ENCODE measurements at places on chromosomes 12 and 14. TPM values are rescaled to one million over a fixed set of nuclear protein-coding genes. Genes with fewer than 3 reads are reported as not detected.

DNA sequence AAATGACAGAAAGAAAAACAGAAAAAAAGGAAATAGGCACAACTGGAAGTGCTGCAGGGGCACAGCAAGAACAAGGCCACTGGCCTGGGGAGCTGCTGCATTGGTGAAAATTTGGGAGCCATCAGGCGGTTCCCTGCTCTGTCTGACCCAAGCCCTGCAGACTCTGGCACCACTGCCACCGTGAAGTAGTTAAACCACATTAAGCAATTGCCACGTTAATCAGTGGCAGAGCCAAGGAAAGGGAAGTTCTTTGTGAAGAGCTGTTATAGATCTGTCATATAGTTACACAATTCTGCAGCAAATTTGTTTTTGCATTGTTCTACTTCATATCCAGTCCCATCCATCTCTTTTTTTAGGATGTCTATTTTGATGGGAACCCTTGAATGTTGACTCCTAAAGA is 915.3 kb downstream of the FSCB start:
- DNase-seq = no peak

The NINJ2 gene
- total RNA-seq = 16.1 TPM

The TSHR gene
- 0.15 TPM for total RNA-seq

GRCh38 chr12:4787965-4788364 is 67.8 kb downstream of the GALNT8 start:
- DNase-seq = no peak

The LTB4R2 gene
- 6.9 TPM for total RNA-seq

DNA sequence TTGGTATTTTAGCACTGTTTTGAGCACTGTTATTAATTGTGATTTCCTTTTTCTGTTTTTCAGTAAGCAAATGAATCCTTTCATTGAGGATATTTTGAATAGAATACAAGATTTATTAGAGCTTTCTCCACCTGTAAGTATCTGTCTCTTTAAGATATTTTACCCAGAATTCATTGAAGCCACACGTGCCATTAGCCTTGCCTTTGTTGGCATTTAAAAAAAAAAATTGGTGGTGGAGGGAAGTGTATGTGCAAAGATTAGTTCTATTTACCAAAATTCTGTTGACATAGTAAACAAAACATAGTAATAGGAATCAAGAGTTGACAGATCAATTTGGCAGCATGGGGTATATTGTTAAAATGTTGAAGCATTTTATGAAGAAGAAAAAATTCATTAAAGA is 23.8 kb downstream of the XPOT start:
- no peak for DNase-seq

DNA sequence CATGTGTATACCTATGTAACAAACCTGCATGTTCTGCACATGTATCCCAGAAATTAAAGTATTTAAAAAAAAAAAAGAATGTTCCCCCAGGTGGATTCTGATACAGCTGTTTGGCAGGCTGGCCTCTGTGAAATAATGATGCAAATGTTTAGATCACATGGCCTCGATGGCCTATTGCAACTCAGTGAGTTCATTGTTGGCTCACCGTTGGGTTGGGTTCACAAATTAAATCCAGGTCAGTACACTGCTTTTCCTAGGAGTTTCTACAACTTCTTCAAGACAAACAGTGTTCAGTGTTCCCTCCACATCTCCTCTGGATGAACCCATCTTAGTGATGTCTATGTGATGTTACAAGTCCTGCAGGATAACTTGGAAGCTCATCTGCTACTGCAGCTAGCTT is 58.3 kb upstream of the STXBP6 start:
- no peak for DNase-seq

GRCh38 chr12:20798554-20798953 is 12.0 kb upstream of the SLCO1B3 start:
- no peak for DNase-seq

The RIC8B gene
- total RNA-seq = 9.6 TPM

DNA sequence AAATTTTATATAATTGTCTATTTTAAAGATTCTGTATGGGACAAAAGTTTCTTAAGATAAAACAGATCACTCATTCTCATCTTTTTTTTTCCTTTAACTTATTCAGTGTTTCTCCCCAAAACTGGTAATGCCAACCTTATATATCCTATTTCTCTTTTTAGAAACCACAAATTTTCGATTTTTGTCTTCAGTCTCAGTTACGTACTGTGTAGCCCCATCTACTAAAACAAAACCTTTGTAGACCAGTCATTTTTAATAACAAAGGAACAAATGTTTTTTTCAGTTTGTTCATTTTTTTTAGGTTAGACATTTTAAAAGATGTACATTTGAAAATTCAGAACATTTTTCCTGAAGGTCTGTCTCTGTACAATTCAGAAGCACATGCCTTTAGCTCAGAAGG is 18.2 kb downstream of the PNMA1 start:
- DNase-seq = no peak

The FAM186B gene
- total RNA-seq = 1.2 TPM

The KTN1 gene
- total RNA-seq = 53.1 TPM

- DNase-seq = no peak
Measured at GRCh38 chr12:34208331-34209258, 186.3 kb downstream of the ALG10 start.

GRCh38 chr12:117067016-117067415 is 32.2 kb downstream of the TESC start:
- no peak for DNase-seq

GRCh38 chr12:85866986-85867776 is 6.9 kb upstream of the NTS start:
- DNase-seq = no peak

- DNase-seq = peak; percentile 67
Measured at GRCh38 chr14:64654246-64654900, 49.9 kb upstream of the PLEKHG3 start.

GRCh38 chr12:41277946-41278267 is 89.8 kb downstream of the PDZRN4 start:
- DNase-seq = no peak

GRCh38 chr14:102736956-102737355 is 40.3 kb upstream of the TRAF3 start:
- DNase-seq = no peak

- DNase-seq = no peak
Measured at GRCh38 chr12:92938638-92939037, 9.5 kb upstream of the EEA1 start.

GRCh38 chr12:120469450-120470149 is at the start of gene SRSF9:
Gene SRSF9 (minus strand): TSS chr12:120469748. CDS start chr12:120469609, 139 bp downstream.
- DNase-seq = peak; percentile 96

DNA sequence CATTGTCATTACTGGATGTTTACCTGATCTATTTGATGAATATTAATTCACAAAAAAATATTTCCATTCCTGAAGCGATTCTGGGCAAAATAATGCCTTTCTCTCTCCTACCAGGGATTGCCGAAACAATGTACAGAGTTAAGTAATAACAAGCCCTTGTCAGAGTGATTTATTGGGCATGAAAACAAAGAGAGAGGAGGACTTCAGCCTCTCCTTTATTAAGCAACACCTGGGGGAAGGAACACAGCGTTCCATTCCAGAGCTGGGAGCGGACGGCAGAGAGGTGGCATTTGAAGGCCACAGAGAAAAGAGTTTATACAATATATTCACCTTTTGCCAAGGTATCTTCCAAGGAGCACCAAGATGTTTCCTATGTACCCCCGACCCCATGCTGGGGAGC is 165.8 kb downstream of the KSR2 start:
- DNase-seq = peak; percentile 52

DNA sequence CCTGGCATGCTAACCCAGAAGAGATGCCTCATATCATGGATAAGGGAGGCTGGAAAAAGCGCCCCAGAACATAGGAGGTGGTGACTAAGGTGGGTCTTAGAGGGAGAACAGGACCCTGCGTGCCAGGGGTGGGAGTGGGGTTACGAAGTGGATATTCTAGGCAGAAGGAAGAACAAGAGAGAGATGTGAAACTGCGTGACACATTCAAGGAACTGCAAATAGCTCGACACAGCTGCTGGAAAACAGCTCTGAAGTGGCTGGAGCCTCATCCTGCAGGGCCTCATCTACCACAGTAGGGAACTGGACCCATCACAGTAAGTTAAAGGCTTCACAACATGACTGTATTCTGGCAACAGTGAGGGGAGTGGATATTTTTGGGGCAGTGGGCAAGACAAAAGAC is 61.1 kb downstream of the RNF34 start:
- no peak for DNase-seq

GRCh38 chr12:30826276-30826675 is 71.5 kb upstream of the CAPRIN2 start:
- peak; percentile 23 for DNase-seq

The TAMALIN gene
- 5.5 TPM for total RNA-seq

GRCh38 chr12:71940068-71940467 is 1.4 kb downstream of the TPH2 start:
- no peak for DNase-seq

The RPS6KL1 gene
- 4.6 TPM for total RNA-seq

DNA sequence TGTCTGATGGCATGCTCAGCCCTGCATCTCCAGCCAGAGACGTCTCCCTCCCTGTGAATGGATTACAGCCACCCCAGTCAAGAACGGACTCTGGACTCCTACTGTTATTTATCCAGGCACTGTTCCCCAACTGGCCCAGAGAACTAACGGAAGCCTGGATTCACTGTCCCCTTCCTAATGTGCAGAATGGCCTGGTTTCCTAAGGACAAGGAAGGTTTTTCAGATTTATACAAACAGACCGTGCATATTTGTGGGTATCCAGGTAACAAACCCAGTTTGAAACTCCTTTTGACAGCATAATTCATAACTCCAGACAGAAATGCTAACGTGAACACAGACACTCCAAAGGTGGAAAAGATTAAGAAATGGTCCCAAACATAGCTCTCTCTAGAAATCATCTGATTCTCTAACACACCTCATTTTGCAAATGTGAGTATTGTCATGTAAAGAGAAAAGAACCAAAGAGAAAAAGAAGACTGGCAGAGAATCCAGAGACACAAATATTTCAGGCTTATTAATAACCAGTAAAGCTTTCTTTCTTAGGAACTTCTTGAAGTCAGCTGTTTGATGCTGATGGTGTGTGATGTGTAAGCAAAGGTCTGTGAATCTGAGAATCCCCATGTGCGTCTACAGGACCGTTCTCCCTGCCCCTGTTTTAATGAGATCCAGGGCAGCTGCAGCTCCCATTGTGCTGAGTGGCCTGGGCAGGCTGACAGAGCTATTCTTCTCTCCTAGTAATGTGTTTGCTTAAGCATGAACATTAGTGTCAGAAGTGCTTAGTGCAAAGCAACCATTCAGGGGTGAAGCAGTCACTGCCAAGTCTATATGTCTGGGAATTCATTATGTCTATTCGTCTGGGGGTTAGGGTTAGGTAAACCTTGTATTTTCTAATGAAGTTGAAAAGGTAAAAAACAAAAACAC is 86.8 kb upstream of the HIF1A start:
- DNase-seq = peak; percentile 52

The CYP27B1 gene
- 0.45 TPM for total RNA-seq

The C12orf60 gene
- 0.33 TPM for total RNA-seq

The PRIMA1 gene
- 0.30 TPM for total RNA-seq

DNA sequence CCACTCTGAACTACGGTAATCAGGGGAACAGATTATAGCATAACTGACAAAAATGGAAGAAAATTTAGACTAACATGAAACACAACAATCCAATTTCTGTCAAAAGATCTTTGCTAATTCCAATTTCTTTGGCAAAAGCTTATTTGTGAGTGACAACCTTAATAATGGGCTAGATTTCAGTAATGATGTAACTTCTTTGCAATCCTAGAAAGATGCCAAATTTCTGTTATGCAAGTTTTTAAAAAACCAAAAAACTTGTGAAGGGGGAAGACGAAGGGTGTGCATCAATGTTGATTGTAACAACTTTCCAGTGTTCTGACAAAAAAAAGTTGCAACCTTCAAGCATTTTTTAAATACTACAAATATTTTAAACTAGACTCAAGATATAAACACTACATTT is 59.9 kb downstream of the DICER1 start:
- no peak for DNase-seq

The GNB3 gene
- 0.08 TPM for total RNA-seq

GRCh38 chr12:41968599-41968998 is 176.1 kb downstream of the GXYLT1 start:
- DNase-seq = no peak

- no peak for DNase-seq
Measured at GRCh38 chr12:46959502-46959901, 119.9 kb upstream of the PCED1B start.

The KCNJ8 gene
- 26.0 TPM for total RNA-seq

The ZNF410 gene
- total RNA-seq = 17.1 TPM

DNA sequence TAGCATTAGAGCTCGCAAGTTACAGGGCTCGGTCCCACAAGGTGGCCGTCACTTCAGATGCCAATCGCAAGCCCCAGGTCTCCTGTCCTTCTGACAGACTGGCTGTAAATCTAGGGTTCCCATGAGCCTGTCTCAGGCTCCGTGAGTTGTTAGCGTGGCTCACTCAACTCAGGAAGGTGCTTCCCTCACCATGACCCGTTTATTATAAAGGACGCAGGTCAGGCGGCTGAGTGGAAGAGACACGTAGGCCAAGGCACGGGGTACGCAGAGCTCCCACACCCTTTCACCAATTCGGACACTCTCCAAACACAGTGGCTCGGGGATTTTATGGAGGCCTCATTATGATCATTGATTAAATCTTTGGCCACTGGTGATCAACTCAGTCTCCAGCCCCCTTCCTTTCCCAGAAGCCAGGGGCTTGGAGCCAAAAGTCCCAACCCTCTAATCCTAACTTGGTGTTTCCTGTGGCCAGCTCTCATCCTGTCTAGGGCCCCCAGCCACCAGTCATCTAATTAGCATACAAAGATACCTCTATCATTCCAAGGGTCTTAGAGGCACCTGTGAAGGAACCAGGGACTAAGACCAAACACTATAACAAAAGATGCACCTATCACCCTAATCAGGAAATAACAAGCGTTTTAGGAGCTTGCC is 25.8 kb upstream of the LRTM2 start:
- DNase-seq = no peak

DNA sequence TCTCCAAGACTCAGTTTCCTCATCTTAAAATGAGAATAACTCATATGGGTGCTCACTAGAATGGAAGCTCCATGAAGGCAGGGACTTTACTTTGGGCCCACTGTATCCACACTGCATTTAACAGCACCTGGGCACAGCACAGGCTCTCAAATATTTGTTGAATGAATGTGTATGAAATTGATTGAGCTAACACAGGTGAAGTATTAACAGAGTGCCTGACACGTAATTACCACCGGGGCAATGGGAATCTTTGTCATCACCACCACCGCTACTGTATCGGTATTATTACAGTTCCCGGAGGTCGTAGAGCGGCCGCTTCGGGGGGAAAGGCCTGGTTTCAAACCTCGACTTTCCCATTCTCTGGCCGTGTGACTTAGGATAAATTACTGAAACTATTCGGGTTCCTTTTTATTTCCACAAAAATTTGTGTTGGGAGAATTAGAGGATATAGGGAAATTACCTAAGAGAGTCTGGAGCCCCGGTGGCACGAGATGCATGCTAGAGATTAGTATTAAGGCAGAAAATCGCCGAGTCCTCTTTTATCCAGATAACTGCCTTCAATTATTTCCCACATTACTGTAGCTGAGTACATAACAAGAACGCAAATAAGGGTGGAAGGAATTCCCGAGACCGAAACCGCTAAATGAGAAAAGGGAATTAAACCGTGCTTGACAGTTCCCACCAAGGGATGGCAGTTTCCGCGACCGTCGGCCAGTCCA is 1.0 kb upstream of the RIC8B start:
- no peak for DNase-seq

Measured in left lobe of liver (tissue), 2 donors.